IgD-negative memory B cell (primary cell): ENCODE measurements at places on chromosomes 1 and 21. TPM values are rescaled to one million over a fixed set of nuclear protein-coding genes. Genes with fewer than 3 reads are reported as not detected.

LCE1B gene
- not detected for polyA plus RNA-seq

A3GALT2 gene
- not detected for polyA plus RNA-seq

RUNX1 gene
- 9.2 TPM for polyA plus RNA-seq

TMEM222 gene
- 68.0 TPM for polyA plus RNA-seq

RBM11 gene
- 2.9 TPM for polyA plus RNA-seq

CFAP45 gene
- polyA plus RNA-seq = 1.2 TPM
